ENCODE measurements at places on chromosomes 1 and 21.

DNA sequence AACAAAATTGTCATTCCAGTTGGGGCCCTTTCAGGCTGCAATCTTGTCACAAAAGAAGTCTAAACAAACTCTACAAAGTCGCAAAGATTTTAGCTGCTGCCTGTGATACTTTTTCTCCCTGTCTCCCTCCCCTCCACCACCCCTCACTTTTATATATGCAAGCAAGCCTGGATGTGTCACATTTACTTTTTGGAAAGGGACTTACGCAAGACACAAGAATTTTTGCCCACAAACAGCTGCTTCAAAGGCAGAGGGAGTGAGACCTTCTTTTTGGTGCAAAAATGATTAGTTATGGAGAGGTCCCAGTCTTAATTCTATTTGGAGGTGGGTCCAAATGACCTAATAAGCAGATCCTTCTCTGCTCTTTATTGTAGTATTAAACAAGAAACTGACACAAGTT, 22.9 kb upstream of the RALGPS2 start:
- DNase-seq: no peak

DNA sequence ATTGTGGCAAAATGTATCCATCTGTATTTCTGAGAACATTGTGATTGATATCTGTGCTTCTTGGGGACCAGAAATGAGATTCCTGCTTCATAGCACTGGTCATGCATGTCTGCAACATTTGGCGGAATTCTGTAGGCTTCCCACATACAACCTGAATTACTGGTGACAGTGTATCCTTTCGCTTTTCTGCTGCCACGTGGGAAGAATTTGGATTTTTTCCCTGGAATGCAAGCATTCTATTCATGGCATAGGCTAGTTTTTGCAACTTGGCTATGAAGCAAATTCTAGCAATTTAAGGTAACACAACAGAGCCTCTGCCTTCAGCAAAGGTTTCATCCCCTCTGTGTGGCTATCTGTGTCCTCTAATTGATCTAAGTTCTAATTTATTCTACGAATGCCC, 85.9 kb downstream of the BCAR3 start:
- no peak for DNase-seq

DNA sequence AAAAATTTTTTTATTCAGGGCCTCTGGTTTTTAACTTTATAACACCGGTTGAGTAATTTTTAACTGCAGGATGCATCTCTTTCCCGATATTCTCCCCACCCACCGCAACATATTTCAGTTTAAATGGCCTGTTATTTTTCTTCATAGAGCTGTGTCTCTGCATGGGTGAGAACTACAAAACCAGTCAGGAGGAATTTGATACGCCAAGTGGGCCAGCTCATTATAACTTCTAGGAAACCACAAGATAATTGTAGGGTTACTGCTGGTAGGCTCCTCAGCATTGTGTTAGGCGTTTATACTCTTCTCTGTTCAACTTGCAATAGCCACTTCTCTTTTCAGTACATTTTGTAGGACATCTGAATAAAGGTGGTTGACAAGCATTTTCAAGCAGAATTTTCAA, 169.7 kb downstream of the PBX1 start:
- no peak for DNase-seq

GRCh38 chr1:211756471-211757020, 74.0 kb downstream of the LPGAT1 start:
- no peak for DNase-seq

- DNase-seq: no peak
Measured at GRCh38 chr1:24154215-24154614, 11.3 kb upstream of the IL22RA1 start.

DNA sequence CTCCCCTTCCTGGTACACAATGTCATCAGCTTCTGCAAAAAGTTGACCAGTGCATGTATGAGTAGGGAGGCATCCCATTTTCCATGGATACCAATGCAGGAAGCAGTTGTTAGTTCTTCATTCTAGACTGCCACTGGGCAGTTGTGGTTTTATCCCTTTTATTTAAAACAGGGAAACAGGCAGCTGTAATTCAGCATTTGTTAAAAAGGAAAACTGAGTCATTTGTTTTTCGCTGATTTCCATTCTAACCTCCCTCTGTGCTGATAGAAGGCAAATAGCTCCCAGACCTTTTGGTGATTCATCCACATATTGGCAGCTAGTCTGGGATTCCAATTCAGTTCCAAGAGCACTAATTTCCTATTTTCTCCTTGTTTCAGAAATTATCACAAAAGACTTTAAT, 21.1 kb upstream of the ABCA4 start:
- no peak for DNase-seq

DNA sequence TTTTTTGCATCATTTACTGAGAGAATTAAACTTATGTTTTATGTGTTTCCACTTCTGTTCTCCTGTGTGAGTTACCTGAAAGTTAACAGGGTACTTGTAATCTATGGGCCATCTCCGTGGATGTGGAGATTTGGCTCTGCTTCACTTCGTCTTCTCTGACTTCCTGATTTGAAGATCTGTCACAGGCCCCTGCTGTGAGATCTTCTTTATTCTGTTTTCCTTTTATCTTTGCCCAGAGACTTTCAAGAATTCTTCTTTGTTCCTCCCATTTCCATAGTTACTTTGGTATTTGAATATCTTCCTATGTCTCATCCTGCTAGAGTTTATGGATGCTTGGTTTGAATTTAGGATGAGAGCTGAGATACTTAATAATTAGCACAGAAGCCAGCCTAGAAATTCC, 35.4 kb upstream of the PKN2 start:
- no peak for DNase-seq

DNA sequence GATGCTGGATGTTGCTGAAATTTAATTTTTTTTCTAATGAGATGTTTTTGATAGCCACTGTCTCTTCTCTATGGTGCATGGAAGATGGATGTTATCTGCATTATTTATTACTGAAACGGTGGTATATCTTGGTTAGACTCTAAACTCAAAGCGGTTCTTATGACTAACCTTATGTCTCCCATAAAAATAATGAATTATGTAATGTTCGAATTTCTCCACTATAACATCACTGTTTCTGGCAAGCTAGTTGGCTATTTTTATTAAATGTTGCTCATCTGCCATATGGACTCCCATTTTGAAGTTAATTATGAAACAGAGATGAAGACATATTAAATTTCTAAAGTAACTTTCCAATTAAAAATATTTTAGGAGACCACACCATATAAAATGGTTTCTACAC, 808.6 kb upstream of the ADGRL4 start:
- no peak for DNase-seq

- no peak for DNase-seq
Measured at GRCh38 chr1:154767315-154768240, 102.5 kb downstream of the KCNN3 start.

DNA sequence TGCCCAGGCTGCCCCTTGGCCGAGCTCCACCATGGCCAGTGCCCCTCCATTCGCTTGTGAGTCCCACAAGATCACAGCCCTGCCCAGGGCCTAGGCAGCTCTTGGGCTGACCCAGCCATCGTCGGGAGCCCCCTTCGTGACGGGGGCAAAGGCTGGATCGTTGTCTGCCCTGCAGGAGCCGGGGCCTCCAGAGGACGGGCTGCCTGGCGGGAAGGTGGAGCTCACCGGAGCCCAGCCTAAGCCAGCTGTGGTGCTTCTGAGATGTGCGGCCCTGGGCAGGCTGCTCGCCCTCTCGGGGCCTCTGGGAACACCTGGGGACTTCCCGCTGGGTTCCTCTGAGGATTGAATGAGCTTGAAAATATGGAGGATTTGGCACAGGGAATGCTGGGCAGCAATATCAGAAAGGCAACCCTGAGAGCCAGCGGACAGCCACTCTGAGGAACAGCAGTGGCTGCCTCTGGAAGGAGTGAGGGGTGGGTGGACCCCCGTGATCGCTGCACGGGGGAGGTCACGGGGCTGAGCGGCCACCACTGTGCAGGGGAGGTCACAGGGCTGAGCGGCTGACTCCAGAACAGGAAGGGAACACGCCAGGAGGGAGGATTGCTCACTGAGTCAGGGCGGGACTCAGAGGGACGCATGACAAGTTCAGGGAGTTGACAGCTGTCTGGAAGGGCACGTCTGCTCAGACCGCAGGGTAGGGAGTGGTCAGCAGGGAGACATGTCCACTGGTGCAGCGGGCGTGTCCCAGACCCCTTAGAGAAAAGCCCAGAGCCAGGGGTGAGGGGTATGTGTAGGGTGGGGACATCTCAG, 19.3 kb downstream of the TP73 start:
- DNase-seq: no peak

GRCh38 chr1:66925558-66925910, 744 bp downstream of the MIER1 start:
- DNase-seq: no peak

GRCh38 chr1:17594690-17595601, 55.4 kb downstream of the ARHGEF10L start:
- DNase-seq: no peak

DNA sequence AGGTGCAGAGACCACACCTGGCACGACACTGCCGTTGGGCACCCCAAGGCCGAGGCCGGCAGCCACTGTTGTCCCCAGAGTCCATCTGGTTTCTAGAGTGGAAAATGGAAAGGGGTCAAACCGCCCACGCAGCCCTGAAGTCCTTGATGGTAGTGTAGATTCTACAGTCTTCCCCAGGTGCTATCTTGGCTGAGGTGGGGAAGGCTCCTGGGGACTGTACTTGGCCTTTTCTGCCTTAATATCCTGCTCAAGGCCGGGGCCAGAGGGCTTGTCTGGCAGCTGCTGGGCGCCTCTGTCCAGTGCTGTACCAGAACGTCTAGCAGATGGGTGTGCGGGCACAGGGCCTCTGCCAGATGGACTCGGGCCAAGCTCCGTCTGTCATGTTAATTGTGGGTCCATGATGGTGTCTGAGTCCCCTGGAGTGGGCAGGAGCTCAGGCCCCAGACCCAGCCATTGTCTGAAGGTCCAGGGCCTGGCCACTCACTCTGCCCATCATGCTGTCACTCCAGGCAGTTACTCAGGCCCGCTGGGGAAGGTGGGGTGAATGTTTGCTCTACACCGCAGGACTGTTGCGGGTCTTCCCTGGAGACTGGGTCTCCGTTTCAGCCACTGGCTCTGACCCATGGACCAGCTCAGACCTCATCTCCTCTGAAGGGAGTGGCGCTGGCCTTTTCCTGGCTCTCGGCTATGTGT, 161.9 kb upstream of the COL6A1 start:
- DNase-seq: no peak

DNA sequence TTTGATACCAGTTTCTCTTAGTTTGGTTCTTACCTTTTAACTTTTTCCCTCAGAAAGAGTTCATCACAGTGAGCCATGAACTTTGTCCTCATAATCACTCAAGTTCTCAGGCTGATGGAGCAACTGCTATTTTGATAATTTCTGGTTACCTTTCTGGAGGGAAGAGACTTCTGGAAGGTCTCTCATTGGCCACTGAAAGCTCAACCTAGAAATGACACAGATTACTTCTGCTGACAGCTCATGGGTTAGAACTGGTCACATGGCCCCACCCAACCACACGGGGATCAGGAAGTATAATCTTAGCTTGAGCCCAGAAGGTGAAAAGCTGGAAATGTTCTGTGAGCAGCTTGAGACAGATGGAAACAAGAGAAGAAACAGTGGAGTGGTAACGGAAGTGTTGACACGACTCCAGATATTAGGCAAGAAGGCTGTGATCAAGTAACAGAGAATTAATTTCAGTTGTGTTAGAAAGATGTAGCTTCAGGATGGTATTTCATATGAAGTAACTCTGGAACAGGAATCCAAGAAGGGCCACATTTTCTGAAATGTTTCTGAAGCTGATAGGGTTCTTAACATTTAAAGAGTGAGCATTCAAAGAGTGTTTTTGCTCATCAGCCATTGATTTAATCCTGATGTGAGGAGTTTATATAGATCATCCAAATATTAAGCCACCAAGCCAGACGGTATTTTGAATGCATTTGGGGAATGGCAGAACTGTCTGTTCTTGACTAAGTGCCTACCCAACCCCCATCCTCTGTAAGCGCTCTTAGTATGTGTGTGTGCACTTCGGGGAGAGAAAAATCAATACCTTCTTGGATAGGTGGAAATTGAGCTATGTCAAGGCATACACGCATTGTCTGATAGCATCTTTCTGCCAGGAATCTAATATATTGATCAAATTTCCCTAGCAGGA, 21.9 kb upstream of the XPR1 start:
- DNase-seq: no peak

GRCh38 chr1:185869590-185869989, 135.4 kb downstream of the HMCN1 start:
- DNase-seq: no peak

DNA sequence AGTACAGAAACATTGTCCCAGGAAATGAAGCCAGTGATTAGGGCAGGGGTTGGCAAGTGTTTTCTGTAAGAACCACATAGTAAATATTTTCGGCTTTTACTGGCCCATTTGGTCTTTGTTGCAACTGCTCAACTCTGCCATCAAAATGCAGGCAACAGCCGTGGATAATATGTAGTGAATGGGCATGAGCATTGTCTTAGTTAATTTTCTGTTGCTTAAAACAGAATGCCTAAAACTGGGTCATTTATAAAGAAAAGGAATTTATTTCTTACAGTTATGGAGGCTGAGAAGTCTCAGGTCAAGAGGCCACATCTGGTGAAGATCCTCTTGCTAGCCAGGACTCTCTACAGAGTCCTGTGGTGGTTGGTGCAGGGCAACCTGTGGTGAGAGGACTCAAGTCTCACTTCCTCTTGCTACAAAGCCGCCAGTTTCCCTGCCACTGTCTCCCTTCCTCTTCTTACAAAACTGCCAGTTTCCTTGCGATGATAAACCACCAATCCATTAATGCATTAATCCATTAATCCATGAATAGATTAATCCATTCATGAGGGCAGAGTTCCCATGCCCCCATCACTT, 166.4 kb downstream of the PSMG1 start:
- DNase-seq: no peak

Measured in activated T-cell treated with anti-CD3 and anti-CD28 coated beads, Interleukin-2, amount 50 U/mL, for 48 hours (primary cell).